ENCODE measurements at places on chromosomes 6 and 20.

- DNase-seq, result no peak
Measured at GRCh38 chr6:126308362-126308761, 31.6 kb upstream of the CENPW start.

DNA sequence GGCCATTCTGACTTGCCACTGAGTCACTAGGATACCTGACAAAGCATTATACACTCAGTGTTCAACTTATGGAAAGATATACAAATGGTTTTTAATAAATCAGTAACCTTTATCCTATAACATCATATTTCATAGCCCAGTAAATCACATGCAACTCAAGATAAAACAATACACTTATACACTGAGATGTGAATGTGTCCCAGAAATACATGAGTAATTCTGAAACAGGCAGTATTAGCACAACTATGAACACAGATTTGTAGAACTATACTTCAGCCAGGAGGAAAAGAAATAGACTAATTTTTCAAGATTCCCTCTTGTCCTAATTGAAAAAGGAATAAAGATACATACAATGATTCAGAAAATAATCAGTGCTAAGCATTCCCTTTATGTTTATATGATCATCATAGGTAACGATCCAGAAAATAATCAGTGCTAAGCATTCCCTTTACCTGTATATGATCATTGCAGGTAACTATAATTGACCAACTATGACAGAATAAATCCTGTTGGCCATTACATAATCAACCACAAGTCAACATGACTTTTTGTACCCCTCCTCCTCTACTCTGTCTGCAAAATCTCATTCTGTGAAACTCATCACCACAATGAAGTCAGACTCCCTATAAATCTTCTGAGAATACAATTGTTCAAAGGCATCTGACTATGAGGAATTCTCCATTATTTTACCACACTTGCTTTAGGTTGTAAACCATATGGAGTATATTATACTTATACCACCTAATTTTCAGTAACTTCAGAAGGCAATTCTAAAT is 30.3 kb downstream of the HACE1 start:
- DNase-seq, result no peak

DNA sequence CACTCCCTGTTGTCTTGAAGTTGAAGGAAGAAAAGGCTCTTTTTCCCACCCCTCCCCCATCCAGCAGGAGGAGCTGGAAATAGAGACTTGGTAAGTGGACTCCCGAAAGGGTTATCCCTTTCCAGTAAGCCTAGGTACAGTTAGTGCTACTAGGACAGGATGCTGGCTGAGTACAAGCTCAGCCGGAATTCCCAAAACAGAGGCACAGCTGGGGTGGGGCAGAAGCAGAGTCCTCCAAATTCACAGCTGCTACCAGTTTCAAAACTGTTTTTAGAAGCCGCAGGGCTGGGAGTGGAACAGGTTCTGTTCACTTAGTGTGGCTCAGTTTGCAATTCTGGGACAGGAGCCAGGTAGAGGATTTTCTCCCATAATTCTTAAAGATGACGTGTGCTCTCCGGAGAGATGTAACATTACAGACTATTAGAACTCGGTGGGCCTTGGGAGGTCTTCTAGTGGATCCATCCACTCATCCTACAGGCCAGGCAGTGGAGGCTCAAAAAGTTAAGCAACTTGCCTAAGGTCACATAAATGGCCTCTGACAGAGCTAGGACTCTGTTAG is 19.0 kb upstream of the UTRN start:
- DNase-seq, result no peak

GRCh38 chr6:162670345-162670744 is 57.2 kb downstream of the PRKN start:
- DNase-seq, result no peak

DNA sequence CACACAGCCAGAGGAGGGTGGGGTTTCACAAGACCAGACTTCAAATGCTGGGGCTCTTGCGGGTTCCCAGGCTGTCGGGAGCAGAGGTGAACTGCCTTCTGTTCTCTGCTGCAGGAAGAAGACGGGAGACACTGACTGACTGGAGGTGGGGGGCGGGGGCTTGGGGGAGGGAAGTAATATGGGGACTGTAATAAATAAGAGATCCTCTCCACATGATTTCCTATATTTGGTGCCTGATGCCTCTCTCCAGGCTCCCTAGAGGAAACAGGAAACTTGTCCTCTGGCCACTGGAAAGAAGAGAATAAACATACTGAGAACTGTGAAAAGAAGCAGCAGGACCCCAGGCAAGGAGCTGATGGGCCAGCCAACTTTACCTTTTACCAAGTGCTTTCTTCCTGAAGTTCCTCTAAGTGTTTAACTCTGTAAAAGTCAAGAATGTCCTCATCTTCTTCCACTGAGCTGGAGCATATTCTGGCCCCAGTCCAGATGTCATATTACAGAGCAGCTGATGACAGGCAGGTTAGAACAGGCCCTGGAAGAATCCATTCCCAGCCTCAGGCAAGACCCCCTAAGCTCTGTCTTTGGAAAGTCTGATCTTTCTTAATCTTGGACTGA is 33.2 kb upstream of the ADGRF5 start:
- DNase-seq, result no peak

GRCh38 chr6:150369408-150369807 is 596 bp downstream of the IYD start:
- no peak for DNase-seq

DNA sequence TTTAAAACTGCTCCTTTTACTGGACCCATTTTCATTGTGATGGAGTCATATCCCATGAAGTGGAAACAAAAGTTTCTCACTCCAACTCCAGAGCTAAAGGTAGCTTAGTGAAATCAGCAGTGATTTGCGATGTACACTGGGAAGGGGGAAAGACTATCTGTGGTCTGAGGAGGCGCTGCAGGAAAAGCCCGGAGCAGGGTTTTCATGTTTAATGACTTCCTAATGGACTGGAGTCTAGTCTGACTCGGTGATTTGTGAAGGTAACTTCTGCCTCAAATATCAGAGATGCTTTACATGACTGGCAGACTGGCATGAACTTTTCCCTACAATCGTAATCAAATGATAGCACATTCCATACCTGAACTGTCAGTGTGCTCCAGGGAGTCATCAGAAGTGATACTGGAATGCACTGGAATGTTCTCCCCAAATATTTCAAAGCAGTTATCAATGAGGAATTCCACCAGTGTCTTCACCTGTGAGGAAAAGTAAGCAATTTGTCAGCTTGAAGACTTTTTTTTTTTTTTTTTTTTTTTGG is 7.0 kb downstream of the TAGAP start:
- no peak for DNase-seq

DNA sequence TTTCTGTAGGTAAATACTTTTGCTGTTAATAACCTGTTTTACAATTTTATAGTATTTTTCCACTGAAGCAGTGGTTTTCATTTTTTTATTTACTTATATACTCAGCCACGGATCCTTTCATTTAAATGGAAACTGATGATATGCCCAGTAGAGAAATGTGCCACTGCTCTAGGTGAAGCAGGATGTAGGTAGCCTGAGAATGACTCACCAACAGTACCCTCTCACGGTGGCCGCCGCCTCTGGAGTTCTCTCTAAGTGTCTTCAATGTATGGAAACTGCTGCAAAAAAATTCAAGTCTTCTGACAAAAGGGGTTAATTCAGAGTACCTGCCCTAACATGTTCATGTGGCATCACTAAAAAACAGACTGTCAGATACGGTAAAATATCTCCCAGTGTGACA is 6.4 kb downstream of the EYA4 start:
- no peak for DNase-seq

- DNase-seq, result no peak
Measured at GRCh38 chr6:151698931-151699700, 108.4 kb upstream of the ESR1 start.

Data from T-helper 2 cell treated with Interferon-gamma antibody and Interleukin-4, amounts not matched to agents 5 μg/mL and 100 μg/mL, for 36 hours (primary cell).